ENCODE measurements at places on chromosomes 6 and 20. TPM values are rescaled to one million over a fixed set of nuclear protein-coding genes. Genes with fewer than 3 reads are reported as not detected.

NOX3 gene
- not detected for total RNA-seq

THEMIS gene
- 0.08 TPM for total RNA-seq

MLN gene
- not detected for total RNA-seq

DNA sequence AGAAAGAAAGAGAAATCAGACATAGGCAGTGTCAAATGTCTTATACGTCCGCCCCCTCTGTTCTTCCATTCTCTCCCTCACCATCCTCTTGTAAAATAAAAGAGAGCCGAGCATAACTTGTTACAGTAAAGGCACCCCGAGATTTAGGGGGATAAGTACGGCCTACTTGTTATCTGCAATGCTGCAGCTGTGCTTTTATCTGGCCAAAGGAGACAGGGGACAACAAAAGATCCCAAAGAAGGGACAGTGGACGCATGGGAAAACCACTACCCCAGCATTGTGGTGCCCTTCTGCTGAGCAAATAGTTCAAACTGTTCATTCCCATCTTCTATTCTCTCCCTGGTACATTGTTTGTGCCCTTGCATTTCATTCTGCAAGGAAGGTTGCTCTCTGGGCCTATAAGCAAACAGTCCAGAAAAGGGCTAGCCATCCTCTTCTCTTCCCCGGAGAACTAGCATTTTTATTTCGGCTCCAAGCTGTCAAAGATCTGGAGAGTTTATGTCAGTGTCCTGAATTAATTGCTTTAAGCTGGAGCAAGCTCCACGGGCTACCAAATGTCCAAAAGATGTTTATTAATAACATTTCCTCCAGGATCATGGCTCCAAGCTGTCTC lies 22.3 kb downstream of the FOXA2 start:
- DNase-seq = no peak

DNA sequence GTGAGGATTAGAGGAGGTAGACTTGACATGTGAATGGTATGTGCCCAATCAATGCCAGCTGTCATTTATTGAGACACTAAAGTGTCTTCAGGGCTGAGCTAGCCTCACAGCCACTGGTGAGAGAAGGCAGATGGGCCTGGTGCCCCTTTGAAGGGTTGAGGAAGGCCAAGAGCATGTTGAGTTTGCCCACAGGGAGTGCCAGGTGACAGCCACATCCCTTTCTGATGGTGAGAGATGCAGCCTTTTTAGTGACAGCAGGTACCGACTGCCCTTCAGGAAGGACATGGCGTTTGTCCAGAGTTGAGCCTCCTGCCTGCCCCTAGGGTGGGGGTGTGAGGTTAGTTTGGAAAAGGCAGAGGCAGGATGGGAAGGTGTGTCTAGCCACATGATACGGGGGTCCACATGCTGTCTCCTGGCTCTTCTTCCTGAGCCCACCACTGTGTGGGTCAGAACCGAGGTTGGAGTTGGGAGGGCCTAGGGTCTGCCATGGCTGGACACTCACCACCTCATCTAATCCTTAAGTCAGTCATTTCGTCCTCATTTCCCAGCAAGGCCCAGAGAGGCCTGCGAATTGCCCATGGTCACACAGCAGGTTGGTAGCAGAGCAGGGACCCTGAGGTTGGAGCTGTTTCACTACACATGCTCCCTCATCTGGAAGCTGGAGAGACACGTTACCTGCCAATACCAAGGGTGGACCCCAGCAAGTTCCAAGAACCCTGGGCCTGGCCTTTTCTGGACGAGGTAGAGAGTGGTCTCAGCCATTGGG lies 32.5 kb downstream of the SPDEF start:
- no peak for DNase-seq

DNA sequence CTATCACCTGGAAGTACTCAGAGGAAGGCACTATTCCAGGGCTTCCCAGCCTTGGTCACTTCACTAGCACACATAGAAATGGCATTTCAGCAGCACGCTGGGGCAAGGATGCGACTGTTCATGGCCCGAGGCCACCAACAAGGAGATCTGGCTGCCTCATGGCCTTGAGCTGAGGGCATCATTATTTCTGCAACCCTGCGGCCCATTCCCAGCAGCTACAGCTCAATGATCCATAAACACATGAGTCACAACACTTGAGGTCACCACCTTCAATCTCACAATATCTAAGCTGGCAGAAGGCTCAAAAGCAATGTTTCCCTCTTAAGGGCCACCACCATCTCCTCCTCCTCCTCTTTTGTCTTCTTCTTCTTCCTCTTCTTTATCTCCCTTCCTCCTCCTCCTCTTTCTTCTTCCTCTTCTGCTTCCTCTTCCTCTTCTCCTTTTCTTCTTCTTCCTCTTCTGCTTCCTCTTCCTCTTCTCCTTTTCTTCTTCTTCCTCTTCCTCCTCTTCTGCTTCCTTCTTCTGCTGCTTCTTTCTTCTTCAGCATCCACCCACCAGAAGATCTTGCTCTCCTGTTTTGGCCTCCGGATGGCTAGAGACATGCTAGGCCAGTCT lies 382.9 kb upstream of the CNR1 start:
- no peak for DNase-seq

DNA sequence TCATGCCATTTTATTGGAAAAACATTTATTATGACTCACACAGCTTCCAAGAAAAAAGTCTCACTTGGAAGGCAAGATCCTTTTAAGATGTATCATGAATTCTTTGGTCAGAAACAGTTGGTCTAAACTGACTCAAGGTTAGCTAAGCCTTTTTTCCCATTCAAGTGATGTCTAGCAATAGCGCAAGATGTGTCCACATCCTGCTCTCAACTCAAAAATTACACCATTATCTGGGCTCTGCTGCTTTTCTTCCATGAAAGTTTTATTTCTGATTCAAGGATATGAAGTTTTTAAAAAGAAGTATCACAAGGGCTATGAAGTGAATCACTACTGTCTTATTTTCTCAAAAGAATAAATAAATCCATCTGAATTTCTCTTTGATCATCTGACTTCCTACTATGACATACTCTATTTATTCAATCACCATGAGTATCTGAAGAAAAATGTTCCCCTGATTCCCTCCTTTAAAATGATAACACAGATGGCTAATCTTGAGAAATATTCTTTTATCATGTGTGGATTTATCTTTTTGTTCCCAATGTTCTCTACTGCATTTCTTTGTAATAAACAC lies 139.2 kb downstream of the AHI1 start:
- DNase-seq = no peak

DNA sequence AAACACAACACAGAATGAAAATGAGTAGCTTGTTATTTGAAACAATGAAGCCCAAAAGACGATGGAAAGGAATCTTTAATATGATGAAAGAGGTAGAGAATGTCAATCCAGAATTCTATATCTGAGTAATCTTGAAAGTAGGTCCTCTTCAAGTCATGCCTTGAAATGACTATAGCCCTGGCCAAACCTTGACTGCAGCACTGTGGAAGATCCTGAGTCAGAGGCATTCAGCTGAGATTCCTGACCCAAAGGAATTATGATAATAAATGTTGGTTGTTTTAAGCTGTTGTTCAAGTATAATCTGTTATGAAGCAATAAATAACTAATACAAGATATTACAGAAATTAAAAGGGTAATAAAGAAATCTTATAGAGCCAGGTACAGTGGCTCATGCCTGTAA lies 64.8 kb downstream of the IBTK start:
- no peak for DNase-seq

GRCh38 chr6:116572162-116572561 lies 858 bp downstream of the RWDD1 start:
- peak; percentile 65 for DNase-seq

DNA sequence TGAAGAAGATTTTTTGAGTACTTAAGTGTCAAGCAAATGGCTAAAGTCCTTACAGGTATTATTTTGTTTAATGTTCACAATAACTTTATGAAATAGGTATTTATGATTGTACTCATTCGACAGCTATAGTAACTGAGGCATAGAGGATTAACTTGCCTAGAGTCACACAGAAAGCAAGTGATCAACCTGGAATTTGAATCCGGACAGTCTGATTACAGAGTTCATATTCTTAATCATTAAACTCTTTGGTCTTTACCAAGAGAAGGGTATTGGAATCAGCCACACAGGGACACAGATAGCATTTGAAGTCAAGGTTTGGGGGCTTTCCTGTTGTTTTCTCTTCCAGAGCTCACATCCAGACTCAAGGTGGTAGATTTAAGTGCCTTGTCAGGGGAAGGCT lies 69.7 kb downstream of the ISM1 start:
- DNase-seq = no peak

- DNase-seq = no peak
Measured at GRCh38 chr20:63579017-63579694, 5.1 kb upstream of the HELZ2 start.

DNA sequence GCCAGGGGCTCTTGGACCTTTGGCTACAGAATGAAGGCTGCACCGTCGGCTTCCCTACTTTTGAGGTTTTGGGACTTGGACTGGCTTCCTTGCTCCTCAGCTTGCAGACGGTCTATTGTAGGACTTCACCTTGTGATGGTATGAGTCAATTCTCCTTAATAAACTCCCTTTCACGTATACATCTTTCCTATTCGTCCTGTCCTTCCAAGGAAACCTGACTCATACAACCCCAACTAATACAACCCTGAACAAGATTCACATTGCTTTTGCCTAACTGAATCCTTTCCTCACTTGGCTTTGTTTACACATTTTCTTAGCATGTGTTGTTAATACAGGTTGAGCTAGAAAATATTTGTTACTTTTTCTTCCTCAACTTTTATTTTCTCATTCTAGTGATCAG lies 21.9 kb downstream of the TBXT start:
- DNase-seq = no peak

DNA sequence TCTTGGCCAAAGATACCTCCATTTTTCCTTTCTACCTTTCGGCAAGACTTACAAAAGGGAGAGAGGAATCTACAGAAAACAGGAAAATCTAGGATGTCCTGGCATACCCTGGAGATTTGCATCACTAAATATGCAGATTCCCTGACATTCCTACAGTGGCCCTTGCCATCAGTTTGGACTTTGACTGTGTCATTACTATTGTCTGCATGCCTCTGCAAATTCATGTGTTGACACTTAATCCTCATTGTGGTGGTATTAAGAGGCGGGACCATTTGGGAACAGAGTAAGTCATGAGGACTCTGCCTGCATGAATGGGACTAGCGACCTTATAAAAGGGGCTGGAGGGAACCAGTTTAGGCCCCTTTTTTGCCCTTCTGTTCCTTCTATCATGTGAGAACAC lies 50.5 kb upstream of the DTNBP1 start:
- no peak for DNase-seq

DNA sequence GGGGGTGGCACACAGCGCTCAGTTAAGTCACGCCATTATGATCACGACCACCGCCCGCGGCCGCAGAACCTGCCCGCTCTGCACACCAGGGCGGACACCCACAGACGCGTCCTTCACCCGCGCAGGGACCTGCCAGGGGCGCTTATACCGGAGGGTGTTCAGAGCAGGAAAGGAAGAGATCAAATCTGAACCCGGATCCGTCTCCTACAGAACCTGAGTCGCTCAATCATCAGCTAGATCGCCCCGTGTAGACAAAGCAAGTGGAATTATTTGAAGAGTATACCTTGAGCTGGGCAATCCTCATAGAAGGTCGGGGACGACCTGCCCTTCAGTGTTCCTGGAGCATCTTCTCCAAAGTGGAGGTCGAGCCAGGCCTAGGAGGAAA lies 14.4 kb upstream of the ZNF217 start:
- DNase-seq = no peak

DNA sequence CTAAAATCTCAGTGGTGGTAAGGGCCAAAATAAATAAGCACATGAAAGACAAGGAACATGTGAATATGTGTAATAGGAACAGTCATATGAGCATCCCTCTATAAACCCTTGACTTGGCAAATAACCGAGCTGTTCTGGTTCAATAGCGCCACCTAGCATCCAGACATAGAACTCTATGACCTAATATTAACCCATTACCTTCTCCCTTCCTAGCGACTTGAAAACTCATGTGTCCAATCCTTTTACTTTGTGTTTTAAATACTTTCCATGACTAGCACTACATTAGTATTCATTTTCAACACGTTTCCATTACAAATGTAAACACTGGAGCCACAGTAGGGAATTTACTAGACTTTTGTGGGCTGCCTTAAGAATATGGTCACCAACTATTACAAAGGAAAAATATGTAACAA lies 279.7 kb downstream of the UST start:
- no peak for DNase-seq

GRCh38 chr6:90025523-90026061 lies 131.3 kb downstream of the GJA10 start:
- DNase-seq = no peak

GRCh38 chr20:10978019-10978702 lies 304.4 kb upstream of the JAG1 start:
- no peak for DNase-seq

- no peak for DNase-seq
Measured at GRCh38 chr6:142784344-142784743, 160.6 kb downstream of the HIVEP2 start.

GRCh38 chr20:33789109-33789857 lies 21.9 kb upstream of the CHMP4B start:
- DNase-seq = no peak

DNA sequence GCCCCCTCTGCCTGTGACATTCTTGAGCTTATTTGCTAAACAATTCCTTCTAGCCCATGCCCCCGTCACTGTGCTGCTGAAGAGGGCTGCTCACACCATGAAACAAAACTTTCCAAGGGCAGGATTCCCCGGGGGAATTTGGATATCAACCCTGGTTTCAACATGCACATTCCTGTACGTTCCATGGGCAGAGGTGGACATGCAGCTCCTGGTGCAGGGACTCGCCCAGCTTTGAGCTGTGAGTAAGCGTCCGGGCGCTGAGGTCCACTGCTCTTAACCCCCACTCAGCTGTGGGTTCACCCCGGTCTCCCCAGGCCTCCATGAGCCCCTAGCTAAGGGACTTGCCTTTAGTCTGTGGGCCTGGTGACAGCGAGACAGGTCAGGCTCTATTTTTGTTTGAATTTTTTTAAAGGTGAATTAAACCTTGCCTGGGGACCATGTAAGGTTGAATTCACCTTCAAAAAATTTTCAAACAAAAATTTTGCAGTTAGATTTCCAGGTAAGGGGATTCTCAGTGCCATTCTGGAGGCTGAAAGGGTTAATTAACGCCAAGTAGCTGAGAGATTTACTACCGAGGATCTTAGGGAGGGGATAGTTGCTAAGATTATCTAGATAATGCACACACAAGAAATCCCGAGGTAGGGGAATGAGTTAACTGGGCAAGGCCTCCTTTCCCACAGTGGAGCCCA lies 70.3 kb upstream of the SLC22A23 start:
- DNase-seq = no peak

GRCh38 chr6:4979426-4979825 lies 24.4 kb downstream of the RPP40 start:
- no peak for DNase-seq

- DNase-seq = no peak
Measured at GRCh38 chr6:90274451-90275030, 22.1 kb downstream of the BACH2 start.

GRCh38 chr6:7707787-7708186 lies 18.1 kb upstream of the BMP6 start:
- DNase-seq = no peak

DNA sequence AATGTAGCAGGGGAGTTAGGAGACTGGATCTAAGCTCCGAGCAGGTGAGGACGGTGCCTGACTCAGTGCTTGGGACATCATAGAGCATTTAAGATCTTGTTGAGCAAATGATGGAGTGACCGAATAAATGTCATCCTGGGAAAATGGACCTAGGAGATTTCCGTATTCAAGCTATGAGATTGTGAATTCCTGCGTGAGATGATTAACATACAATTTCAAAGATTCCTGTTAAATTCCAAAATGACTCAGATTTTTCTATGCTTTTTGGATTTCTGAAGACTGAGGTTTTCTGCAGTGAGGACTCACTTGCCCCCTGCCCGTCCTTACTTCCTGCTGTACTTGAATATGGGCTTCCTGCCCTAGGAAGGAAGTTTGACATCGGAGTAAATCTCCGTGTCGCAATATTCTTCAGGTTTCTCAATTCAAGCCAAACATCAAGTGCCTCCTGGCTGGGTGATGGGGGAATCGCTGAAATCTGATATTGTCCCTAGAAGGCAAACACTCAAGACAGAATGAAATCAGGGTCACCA lies 5.2 kb downstream of the SYTL3 start:
- no peak for DNase-seq

All from Right ventricle myocardium inferior (tissue), 1 donor.